ENCODE measurements at places on chromosomes 3 and 15.

GRCh38 chr3:86967062-86967461 lies 23.9 kb downstream of the VGLL3 start:
- DNase-seq: no peak

GRCh38 chr15:56523521-56523920 lies 58.6 kb upstream of the MNS1 start:
- no peak for DNase-seq

DNA sequence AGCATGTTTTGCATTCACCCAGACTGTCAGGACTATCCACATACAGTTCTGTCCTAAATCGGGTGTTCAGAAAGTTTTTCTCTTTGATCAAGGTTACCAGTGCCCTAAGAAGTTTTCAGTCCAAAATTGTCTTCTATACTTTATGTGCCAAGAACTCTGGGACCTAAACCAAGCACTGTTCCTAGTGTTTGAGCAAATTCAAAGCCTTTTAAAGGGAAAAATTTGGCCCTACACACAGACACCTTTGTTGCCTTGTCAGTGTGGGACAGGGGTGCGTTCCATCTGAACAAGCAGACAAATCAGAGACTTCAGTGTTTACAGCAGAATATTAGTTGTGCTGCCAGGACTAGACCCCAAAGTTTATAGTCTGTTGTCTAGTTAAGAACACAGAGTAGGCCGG lies 50.6 kb downstream of the DGKG start:
- DNase-seq: no peak

- DNase-seq: no peak
These were observed 104.4 kb downstream of the DAPK2 start for GRCh38 chr15:63941698-63942465.

DNA sequence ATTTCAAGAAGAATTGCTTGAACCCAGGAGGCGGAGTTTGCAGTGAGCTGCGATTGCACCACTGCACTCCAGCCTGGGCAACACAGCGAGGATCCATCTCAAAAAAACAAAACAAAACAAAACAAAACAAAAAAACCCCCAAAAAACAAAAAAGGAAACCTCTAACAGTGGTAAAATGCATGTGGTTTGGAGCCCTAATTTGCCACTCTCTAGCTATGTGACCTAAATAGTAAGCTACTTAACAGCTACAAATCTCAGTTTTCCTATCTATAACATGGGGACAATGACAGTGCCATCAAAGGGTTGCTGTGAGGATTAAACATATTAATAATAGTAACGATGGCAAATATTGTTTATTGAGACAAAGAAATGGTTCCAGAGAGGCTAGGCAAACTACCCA lies 119.4 kb upstream of the LMOD3 start:
- no peak for DNase-seq

DNA sequence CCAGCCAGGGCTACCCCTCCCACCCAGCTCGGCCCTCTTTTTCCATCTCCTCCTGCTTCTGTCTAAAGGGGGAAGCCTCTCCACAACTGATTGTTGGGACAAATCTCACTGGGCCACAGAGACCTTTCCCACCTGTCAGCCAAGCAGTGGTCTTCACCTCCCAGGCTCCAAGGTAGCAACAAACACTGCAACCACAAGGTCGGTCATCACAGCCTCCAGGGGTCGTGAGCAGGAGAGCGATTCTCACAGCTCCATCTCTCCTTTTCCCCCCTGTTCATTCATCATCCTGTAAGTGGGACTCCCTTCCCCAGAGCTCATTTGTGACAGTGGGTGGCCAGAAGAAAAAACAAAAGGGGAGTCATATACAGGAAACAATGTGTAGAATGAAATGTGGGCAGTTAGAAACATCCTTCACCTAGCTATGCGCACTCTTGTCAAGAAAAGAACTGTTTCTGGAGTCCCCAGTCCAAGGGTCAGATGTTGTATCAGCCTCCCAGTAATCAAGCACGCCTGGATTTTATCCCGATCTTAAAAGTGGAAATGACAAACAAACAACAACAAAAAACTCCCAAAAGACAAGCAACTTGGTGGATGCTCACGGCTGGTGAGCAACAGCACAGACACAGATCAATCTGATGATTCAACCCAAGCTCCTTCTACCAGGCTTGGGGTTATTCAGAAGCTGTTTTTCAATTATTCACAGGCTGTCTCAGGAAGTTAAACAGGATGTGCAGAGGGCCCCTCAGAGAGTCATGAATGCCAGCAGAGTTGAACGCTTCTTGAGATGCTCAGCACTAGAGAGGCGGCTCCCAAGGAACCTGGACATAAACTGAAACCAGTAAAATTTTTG lies 22.4 kb downstream of the LYZL4 start:
- peak; percentile 31 for DNase-seq
